Cardiac ventricle fibroblast (primary cell): ENCODE measurements at places on chromosomes 16 and 17. TPM values are rescaled to one million over a fixed set of nuclear protein-coding genes. Genes with fewer than 3 reads are reported as not detected.

KATNB1 gene
- 7.9 and 13.8 TPM in 2 replicates for total RNA-seq

RAB34 gene
- 203 and 253 TPM in 2 replicates for total RNA-seq

LAT gene
- total RNA-seq = 0.56 and 0.93 TPM in 2 replicates

FNDC8 gene
- total RNA-seq = not detected in 2 replicates
